ENCODE measurements at places on chromosomes 1 and 21.

- DNase-seq = peak; percentile 14
These were observed 508 bp downstream of the RAVER2 start for GRCh38 chr1:64745181-64745985.

GRCh38 chr1:26839339-26839722, 12.8 kb downstream of the ZDHHC18 start:
- DNase-seq = no peak

DNA sequence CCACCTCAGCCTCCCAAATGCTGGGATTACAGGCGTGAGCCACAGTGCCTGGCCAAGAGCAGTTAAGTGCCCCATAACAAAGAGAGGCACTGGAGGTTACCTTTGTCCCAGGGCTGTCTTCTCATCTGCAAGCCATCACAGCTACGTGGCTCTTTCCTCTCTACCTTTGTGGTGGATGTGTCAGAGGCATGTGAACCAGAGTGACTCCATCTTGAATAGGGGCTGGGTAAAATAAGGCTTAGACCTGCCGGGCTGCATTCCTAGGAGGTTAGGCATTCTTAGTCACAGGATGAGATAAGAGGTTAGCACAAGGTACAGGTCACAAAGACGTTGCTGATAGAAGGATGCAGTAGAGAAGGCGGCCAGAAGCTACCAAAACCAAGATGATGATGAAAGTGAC, 59.4 kb upstream of the POU2F1 start:
- no peak for DNase-seq

GRCh38 chr1:162666006-162666645, 33.9 kb downstream of the DDR2 start:
- DNase-seq = no peak

DNA sequence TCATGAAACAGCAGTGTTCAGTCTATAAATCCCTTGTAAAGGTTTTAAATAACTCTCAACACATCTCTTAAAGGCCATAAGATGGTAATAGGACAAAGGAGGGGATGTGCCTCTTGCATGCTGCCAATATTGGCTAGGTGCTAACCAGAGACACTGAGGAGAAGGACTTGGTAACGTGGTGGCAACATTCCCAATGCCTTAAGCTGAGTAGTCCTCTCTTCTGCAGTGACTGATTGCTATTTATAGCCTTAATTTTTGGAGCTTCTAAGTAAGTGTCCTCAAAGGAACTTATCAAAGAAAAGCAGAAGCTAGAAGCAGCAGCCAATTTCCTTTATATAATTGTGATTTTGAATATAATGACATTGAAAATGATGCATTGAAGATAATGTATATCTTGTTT, 63.0 kb downstream of the DPT start:
- DNase-seq = no peak

GRCh38 chr1:40915581-40915980, 53.4 kb upstream of the CITED4 start:
- no peak for DNase-seq

DNA sequence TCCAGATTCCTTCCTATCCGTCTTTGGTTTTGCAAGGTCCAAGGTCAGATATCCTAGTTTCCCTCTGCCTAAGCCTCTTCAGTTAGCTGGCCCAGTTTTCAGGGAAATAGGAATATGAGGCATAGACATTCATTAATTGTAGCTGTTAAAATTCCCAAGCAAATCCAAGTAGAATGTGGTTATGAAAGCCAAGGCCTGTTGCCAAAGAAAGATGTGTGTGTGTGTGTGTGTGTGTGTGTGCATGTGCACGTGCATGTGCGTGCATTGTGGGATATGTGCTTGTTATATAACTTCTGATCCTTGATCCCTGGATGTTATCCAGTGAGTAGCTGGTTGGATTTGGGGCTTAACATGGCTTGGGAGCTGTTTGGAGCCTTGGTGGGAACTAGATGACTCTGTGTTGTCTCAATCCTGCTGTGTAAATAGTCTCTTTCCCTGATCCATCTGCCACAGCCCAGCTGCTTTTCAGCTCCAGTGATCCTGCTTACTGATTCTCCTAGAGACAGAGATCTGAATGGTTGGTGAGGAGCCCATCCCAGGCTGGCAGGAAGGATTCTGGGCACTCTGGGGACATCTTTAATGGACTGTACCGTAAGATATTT, 70.6 kb upstream of the GCLM start:
- DNase-seq = no peak

DNA sequence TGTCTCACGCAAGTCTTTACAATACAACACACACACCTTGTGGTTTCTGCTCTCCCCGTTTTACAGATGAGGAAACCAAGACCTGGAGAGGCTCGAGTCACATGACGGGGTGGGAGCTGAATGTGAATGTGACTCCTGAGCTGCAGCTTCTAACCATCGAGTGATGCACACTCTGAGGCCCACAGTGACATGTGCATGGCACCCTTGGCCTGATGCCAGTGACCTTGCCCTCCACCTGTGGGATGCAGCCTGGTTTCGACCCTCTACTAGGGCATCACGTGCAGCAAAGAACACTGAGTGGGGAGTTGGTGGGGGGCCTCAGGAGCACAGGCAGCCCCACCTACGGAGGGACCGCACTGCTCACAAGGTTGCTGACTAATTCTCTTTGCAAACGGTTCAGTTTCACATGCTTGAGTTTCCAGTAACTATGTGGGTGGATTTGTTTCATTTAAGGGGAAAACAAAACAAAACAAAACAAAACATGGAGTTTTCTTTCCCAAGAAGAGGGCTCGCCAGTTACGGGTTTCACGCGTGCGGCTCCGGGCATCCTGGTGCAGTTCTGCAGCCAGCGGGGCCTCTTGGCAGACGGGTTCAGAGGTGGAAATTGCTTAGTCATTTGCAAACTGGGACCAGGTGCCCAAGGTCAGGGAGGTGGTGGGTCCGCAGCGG, 22.9 kb downstream of the SPSB1 start:
- no peak for DNase-seq

GRCh38 chr1:243575070-243575469, 275.0 kb downstream of the AKT3 start:
- peak; percentile 46 for DNase-seq

DNA sequence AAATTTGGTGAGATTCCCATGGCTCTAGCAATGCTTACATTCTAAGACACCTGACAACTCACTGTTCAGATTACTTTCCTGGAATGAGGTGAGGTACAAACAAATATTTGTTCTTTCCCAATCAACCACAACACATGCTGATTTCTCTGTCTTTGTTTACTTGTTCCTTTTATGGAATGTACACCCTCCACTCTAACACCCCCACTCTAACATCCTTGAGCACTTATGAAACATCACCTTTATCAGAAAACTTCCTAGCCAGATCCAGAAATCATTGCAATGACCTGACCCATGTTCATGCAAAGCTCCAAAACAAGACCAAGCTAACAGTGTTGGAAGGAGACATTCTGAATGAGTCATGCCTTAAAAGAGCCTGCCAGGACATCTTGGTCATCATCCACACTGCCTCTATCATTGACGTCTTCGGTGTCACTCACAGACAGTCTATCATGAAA, 35.5 kb downstream of the HSD3B1 start:
- no peak for DNase-seq

- DNase-seq = no peak
These were observed 40.4 kb upstream of the ADARB1 start for GRCh38 chr21:45033791-45034555.

DNA sequence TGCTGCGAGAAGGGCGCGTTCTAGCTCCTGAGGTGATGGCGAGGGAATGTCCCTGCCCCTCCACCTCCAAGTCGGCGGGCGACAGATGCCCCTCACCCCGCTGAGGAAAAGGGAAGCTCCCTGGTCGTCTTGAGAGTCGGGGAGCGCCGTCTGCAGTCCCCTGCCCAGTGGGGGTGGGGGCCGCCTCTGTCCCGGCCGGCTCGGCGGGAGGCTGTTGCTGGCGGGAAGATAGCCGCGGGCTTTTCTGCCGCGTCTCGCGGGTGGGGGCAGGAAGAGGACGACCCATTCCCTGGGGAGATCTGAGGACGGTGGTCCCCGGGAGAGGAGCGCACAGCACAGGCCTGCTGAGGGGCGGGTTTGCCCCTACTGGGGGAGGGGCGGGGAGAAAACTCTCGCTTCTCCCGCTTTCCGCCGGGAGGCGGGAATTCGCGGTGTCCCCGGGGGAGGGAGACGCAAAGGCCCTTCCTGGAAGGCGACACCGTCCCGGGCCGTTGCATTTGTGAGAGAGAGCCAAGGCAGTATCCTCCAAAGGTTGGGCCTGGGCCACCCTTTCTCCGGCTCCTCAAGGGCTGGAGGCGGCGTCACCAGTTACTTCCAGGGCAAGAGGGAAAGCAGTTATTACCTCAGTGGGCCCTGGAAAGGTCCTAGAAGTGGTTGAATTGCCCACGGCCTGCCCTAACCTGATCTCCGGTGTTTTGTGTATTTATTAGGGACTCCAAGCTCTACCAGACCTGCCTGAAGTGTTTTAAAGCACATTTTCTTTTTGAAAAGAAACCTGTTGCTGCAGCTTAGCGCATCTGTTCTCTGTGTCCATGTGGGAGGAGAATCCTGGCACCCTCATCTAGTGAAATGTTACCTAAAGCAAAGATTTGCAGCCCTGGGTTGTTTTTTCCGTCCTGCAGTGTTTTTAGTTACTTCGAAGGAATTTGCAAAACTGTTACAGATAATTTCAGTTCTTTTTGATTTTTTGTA, 648 bp downstream of the S100PBP start:
- DNase-seq = peak; percentile 70

- no peak for DNase-seq
These were observed 48.1 kb downstream of the CAMSAP2 start for GRCh38 chr1:200786788-200787187.

GRCh38 chr1:233393926-233394680, 66.6 kb downstream of the MAP3K21 start:
- no peak for DNase-seq

DNA sequence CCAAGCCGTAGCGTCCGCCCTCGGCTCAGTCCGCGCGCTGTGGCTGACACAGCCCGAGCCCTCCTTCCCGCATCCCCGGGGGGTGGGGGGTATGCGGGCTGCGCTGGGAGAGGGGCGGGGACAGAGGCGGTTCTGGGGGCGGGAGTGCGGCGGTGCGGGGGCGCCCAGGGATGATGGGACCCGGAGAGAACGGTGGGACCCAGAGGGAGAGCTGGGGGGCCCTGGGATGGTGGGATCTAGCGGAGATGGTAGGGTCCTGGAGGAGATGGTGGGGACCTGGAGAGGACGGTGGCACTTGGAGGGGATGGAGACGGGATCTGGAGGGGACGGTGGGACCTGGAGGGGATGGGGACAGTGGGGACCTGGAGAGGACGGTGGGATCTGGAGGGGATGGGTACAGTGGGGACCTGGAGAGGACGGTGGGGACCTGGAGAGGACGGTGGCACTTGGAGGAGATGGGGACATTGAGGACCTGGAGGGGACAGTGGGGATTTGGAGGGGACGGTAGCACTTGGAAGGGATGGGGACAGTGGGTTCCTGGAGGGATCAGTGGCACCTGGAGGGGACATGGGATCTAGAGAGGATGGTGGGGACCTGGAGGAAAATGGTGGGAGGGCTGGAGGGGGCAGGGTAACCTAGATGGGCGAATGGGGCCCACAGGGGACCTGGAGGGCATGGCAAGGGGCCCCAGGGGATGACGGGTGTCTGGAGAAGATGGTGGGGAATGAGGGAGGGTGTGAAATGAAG, 477 bp downstream of the SNAP47 start:
- DNase-seq = no peak

DNA sequence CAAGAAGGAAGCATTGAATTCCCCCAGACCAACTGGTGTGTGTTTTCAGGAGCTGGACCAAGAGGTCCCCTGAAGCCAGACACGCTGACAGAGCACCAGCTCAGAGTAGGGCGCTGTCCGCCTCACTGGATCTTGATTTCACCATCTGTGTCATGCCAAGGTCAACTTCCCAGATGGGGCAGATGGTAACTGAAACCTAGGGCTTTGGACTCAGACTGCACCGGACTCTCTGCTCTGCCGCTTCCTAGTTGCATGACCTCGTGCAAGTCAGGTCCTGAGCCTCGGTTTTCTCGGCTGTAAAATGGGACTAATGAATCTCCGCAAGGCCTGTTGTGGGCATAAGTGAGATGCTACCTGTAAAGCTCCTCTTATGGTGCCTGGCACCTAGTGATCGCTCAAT, 17.9 kb upstream of the CASZ1 start:
- DNase-seq = no peak

GRCh38 chr1:30648408-30649000, 74.9 kb downstream of the MATN1 start:
- DNase-seq = no peak

DNA sequence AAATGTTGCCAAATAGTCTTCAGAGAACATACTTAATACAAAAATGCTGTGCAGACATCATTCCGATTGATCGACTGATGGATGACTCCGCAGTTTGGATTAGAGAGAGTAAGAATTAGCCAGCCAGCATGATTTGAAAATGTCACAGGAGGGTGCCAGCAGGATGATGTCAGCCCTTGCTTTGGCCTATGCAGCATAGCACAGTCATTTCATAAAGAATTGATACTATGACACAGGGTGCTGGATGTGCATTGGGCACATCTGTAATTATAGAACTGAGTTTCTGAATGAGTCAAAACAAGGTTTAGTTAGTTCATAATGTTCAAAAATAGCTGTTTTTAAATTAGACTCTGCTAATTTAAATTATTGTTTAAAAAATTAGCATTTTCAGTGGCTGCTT, 21.6 kb upstream of the TRAF5 start:
- no peak for DNase-seq

DNA sequence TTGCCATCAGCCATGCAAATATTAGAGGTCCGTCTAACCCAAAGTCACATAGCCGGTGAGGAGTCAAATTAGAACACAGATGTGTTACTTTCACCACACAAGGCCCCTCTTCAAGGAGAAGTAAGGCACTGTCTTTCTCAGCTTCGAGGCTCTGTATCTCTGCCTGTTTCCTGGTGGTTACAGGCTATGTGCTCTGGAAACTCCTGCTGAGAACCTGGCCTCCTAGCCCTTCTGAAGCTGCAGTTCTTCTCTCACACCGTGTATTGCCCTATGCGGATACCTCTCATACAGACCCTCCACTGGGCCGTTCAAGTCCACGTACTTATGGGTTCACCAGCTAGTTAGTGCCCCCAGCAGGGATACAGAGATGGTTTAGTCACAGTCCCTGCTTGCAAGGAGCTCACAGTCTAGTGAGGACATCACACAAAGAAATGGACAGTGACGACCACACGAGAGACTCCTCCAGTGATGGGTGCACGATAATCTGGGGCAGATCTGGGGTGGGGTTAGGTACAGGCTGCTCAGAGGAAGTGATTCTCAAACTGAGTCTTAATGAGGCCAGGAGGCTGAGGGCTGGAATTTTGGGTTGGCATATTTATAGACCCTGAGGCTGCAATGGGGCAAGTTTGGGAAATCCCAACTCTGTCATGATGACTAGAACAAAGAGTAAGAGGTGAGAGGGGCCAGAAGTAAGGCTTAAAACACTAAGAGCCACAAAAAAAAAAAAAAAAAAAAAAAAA, 22.8 kb upstream of the ELOA start:
- DNase-seq = no peak
